RKO (cell line): ENCODE measurements at places on chromosomes 1 and 21.
A peak's percentile ranks its signal among the peaks of the same experiment; 100 is the strongest.

GRCh38 chr1:7425771-7426170, 345.3 kb upstream of the VAMP3 start:
- no peak for DNase-seq

GRCh38 chr1:22045604-22046228, 6.8 kb upstream of the CDC42 start:
- DNase-seq, result no peak

- no peak for DNase-seq
These were observed 9.0 kb downstream of the TSACC start for GRCh38 chr1:156347331-156347730.

GRCh38 chr1:223512057-223512456, 118.8 kb downstream of the CCDC185 start:
- DNase-seq, result no peak

DNA sequence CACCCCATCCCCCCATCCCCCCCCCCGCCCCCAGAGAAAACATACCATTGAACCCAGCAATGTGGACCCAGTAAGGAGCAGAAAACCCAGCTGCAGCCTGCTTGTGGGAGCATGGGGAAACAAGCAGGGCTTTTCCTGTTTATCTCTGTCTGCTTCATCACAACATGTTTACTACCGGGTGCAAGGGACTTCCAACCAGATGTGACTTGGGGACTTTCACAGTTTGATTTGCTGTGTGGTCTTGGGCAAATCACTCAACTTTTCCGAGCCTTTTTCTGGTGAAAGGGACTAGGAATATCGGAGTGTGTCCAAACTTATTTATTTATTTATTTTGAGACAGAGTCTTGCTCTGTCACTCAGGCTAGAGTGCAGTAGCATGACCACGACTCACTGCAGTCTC, 3.2 kb downstream of the TMCC2 start:
- no peak for DNase-seq

DNA sequence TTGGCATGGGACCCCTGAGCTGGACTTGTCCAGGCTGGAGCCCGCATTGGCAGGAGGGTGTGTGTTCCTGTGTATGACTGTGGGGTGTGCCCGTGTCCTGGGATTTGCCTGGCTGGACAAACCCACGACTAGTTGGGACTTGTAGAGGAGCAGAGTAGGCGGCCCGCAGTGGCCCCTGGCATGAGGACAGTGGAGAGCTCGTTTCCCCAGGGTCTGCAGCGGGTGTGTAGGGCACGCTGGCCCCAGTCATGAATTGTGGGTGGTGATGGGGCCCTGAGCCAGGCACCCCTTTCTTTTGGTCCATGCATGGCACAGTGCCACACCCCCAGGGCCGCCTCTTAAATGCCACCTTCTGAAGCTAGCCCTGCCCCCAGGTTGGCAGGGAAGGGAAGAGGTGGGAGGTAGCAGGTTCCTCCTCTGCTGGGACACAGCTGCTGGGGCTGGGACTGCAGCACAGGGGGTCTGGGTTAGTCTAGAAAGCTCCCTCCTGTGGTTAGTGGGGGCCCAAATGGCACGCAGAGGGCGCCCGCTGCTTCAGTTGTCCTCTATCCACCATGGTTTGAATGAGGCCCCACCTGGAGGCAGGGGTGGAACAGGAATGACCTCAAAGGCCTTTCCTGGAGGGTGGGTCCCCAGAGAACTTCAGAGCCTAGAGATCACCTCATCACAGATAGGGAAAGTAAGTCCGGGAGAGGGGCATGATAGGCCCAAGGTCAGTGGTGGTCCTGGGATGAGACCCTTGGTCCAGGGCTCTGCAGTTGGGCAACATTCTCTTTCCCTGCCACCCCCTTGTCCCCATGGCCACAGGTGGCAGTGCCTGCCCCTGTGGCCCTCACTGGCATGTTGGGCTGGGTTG, 4.1 kb downstream of the CROCC start:
- DNase-seq, result no peak

DNA sequence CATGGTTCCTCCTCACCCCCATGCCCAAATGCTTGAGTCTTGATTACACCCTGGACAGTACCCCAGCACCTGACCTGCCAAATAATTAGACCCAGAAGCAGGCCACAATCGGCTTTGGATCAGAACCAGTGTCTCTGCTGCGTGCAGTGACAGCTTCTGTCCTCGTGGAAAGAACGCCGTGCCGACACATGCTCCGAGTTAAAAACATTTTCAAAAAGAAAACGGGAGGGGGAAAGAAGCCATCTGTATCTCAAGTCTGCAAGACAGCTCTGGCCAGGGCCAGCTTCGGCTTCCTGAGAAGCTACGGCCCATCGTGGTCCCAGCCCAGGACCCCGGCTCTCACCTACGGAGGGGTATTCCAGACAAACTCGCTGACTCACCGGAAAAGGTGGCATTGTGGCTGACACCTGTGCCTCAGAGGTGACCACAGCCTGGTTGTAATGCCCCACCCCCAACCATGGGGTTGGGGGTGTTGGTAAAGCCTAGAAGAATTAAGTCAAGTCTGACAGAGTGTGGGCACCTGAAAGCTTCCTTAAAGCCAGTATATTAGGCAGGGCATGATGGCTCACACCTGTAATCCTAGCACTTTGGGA, 25.8 kb downstream of the SSBP3 start:
- DNase-seq, result no peak

- DNase-seq, result no peak
These were observed 4.1 kb upstream of the TTLL10 start for GRCh38 chr1:1169429-1170214.

DNA sequence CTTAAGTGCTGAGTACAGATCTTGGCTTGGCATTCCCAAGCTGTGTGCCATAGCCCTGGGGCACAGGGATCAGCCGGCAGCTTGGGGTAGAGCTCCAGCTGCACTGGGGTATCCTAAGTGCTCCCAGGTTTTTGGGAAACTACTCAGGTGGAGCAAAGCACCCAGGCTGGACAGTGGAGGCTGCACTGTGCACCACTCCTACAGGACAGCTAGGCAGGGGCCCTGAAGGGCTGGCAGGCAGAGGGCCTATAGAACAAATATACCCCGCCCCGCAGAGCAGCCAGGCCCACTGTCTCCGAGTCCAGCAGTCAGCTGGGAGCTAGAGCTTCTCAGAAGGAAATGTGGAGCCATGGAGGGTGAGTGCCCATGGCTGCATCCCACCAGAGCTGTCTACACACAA, 691.7 kb upstream of the ADGRL2 start:
- no peak for DNase-seq

DNA sequence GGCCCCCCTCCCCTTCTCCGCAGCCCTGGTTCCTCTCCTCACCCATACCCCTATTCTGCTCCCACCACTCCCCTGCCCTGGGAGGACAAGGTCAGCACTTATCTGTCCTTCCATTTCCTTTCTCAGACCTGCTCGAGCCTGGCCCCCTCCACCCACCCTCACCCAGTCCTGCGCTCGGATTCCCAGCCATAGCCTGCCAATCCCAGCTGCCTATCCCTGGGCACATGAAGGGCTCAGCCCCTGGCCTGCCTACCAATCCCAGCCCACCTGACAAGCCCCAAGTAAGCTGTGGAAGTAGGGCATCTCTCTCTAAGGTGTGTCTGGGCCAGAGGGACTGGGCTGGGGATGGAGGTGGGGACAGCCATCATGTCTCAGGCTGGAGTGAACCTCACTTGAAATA, 5.4 kb downstream of the BLACAT1 start:
- no peak for DNase-seq

GRCh38 chr1:225972344-225973152, 26.6 kb downstream of the SDE2 start:
- no peak for DNase-seq

DNA sequence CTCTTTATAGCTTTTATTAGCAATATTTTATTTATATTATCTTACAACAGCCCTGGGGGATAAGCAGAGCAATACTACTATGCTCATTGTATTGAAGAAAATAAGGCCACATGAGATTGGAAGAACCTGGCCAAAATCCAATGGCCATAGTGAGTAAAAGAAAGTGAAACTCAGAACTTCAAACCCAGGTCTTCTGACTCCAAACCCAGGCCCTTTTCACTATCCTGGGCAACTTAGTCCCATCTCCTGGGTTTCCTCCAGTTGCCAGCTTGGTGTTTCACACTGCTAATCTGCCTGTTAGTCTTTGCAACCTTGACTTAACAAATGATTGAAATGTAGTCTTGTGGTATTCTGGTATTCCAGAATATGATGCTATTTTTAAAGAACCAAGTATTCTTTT, 22.4 kb upstream of the EXO1 start:
- DNase-seq, result no peak

DNA sequence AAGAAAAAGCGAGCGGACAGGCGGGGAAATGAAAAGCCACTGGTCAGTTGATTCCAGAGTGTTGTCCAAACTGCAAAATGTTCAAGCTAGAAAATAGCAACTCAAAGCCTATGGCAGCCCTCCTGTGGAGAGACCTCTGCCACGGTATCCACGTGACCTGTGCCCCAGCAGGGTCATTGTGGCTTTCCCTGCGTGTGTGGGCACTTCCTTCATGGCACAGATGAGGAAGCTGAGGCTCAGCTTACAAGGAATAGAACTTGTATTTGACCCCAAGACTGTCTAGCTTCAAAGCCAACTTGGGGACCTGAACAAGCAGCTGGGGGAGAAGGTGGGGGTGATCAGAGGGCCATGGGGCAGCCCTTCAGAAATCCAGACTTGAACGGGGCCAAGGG, 15.6 kb upstream of the PLEKHG5 start:
- DNase-seq, result no peak

GRCh38 chr1:30822966-30823581, 65.5 kb upstream of the LAPTM5 start:
- DNase-seq, result no peak

DNA sequence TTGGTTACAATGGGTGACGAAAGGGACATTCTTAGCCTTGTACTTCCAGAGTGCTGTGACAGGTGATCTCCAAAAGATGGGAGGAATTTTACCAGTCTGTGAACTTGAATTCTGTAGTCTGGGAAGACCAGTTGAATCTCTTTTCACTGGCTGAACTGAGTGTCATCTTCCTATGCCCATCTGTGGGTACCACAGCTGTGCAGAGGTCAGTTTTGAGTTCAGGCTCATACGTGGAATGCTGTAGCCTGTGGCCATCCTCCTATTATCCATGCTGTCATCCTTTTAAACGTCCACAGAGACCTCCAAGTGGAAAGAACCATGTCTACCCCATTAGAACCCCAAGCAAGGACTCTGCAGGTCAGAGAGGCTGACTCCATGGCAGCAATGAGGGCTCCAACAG, 32.1 kb downstream of the TMEM51 start:
- no peak for DNase-seq

DNA sequence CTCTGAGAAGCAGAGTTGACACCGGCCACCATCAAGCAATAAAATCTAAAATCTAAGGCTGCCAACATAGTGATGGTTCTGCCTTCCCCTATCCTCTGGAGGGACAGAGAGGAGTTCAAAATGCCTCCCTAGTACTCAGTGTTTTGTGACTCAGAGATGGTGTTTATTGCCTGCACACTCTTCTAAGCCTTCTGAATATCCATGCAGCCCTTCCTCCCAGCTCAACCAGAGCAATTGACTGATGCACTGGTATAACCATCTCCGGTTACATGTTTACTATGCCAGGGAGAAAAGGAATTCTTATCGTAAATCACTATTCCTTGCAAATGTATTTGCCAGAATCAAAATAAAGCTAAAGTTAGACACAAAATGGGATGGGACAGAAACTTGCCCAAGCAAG, 132.9 kb upstream of the RAB4A start:
- no peak for DNase-seq

DNA sequence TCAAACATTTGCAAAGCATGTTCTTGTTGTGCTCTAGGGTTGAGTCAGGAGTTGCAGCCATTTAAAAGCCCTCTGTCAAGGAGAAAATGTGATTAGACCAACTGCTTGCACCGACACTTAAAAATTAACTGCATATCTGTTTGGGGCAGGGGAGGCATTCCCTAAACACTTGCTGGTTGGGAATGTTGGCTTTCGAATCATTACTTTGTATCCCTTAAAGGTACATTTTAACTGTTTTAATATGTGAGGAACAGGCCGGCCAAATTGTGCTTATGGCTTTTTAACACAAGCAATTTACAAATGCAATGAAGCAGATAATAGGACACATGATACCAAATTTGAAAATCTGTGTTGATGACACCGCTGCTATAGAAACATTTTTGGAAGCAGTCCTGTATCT, 159.1 kb downstream of the LHX8 start:
- no peak for DNase-seq

GRCh38 chr1:176046926-176047325, 160.2 kb downstream of the COP1 start:
- no peak for DNase-seq

GRCh38 chr1:74728736-74729135, 4.1 kb downstream of the CRYZ start:
- no peak for DNase-seq

DNA sequence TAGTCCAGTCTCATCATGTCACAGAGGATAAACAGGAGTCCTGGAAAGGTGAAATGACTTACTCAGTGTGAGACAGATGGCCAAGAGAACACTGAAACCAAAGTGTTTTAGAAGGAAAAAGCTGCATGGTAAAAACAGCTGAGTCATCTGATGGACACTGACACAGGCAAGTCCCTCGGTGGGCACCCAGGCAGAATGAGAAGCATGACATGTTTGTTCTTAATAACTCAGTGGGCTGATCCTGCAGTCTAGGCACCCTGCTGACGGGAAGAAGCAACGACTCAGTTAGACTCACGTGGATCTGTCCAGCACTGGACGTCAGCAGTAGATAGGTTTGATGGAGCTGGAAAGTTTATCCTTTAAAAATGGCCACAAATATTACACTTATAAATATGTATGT, 116.9 kb downstream of the RGS7 start:
- DNase-seq, result peak; percentile 1

- DNase-seq, result no peak
These were observed 5.0 kb downstream of the RAP1GAP start for GRCh38 chr1:21663951-21664805.

DNA sequence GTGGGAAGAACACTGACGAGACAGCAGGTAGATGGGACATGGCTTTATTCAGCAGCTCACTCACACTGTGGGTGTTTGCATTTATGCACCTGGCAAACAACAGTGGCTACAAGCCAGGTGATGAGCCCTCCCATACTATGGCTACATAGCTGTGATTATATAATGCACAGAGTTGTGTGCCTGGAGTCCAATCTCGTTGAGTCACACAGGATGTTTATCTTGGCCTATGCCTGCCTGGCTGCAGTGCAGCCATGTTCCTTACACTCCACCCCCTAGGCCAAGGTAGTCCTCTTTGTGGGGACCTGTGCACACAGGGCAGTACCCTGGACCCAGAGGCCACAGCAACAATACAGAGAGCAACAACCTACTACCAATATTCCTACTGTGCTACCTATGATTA, 1643.8 kb downstream of the MRPL39 start:
- no peak for DNase-seq
